ENCODE measurements at places on chromosomes 12 and 14. TPM values are rescaled to one million over a fixed set of nuclear protein-coding genes. Genes with fewer than 3 reads are reported as not detected.
A peak's percentile ranks its signal among the peaks of the same experiment; 100 is the strongest.

The PSMD9 gene
- 48.2 TPM for total RNA-seq

The FAM90A1 gene
- not detected for total RNA-seq

DNA sequence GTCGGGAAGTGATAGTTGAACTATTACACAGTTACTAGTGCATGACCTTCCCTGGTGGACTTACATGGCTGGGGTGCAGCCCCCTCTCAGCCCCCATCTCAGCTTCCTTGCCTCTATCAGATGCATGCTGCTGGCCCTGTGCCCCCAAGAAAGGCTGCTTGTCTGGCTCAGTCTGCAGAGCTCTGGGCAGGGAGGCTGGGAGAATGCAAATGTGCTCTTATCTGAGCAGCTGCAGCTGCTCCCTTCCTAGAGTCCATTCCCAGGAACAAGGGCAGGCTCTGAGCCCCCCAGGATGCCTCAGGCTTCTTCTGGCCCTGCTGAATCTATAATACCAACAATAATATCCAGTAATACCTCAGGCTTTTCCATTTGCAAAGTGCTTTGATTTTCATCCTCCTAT is 218.1 kb upstream of the SRRM4 start:
- no peak for DNase-seq

The PLEKHG7 gene
- total RNA-seq: not detected

DNA sequence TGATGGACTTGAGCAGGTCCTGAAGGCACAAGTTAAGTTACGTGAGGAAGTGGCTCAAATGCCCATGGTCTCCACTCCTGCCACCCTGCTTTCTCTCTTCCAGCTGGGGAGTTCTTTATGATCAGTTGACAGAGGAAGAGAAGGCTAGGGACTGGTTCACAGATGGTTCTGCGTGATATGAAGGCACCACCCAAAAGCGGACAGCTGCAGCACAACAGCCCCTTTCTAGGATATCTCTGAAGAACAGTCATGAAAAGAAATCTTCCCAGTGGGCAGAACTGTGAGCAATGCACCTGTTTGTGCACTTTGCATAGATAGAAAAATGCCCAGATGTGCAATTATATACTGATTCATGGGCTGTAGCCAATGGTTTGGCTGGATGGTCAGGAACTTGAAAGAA is 162.4 kb upstream of the FSCB start:
- no peak for DNase-seq

GRCh38 chr12:55830601-55831446 is 1.4 kb upstream of the DNAJC14 start:
- peak; percentile 72 for DNase-seq

DNA sequence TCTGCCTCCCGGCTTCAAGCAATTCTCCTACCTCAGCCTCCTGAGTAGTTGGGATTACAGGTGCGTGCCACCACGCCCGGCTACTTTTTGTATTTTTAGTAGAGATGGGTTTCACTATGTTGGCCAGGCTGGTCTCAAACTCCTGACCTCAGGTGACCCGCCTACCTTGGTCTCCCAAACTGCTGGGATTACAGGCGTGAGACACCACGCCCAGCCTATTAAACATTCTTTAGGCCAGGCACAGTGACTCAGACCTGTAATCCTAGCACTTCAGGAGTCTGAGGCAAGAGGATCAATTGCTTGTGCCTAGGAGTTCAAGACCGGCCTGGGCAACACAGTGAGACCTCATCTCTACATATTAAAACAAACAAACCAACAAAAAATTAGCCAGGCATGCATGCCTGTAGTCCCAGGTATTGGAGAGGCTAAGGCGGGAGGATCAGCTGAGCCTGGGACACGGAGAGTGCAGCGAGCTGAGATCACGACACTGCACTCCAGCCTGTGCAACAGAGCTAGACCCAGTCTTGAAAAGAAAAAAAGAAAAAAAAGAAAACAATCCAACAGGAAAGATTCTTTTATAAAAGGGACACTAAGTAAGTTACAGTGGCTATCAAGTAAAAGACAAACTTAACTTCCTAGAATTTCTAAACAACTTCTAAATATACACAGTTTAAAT is 70.2 kb downstream of the HECTD1 start:
- DNase-seq: no peak

DNA sequence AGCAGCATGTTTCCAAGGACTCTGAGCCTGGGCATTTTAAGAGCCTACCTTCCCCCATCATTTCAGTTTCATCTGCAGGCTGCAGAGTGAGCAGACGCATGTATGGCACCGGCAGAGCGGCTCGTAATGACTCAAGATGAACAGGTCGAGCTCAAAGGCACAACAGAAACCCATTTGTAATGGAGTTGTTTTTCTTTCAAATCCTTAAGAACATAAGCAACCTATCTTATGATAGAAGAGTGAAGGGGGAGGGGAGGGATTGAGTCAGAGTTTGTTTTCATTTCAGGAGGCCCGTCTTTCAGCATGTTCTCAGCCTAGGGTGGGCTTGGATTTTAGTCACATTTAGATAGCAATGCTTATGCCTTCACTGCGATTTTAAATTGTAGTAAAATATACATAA is 54.9 kb upstream of the CISTR start:
- no peak for DNase-seq

The CIDEB gene
- total RNA-seq: 4.6 TPM

The ATG14 gene
- total RNA-seq: 15.2 TPM

The CCDC38 gene
- not detected for total RNA-seq

The TAS2R8 gene
- not detected for total RNA-seq

- peak; percentile 81 for DNase-seq
These were observed 13.8 kb upstream of the IFI27L2 start for GRCh38 chr14:94143239-94143638.

The IL22 gene
- total RNA-seq: not detected

The GALNT16 gene
- 2.9 TPM for total RNA-seq

DNA sequence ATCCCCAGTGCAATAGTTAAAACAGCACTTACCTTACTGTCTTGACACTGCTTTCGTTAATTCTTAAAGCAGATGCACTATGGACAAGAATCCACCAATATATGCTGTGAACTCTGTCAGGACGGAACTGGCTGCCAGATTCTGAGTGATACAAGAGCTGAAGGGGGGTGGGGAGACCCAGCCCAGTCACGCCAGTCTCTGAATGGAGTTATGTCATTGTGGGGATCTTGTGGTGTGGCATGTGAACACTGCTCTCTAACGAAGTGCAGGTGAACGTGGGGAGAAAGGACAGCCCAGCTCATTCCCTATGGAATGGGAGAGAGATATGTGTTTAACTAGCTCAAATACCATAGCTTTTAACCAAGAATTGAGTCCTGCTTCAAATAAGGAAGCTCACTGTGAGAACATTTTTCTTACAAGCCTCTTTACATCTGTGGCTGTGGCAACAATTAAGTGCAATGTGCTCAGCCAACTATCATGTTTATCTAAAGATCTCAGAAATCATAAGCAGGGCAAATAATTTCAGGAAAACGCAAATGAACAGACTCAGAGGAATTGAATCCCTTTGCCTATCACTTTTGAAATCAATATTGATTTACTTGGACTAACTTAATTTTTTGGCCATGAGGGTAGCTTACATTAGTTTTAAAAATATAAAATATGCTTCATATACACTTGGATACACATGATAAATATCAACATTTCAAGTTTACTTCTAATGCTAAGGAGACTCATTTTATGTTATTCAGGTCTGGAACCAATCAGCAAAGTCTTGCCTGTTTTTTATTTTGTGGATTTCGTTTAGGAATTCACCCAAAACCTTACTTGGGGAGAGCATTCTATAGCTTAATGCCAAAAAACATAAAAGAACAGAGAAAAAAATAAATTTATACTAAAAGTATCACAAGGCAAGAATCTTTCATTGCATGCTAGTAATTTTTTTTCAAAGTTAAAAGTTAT is at the start of gene LUM:
LUM (minus strand) TSS at position 129 of the 960 bp plus-strand sequence. CDS start 2,515 bp downstream, outside the sequence.
- peak; percentile 22 for DNase-seq

DNA sequence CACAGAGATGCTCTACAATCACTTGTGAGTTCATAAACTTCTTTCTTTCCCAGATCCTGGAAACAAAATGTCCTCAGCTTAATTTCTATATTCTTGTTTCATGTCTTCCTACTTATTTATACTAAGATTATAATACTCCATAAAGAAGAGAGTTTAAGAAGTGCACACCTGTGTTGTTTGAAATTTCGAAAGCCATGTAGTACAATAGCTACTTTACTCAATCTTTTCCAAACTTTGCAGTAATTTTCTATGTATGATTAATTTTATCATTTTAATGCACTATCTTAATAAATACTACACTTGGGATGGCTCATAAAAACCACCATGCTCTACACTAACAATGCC is 300 bp upstream of the TTC5 start:
- no peak for DNase-seq
